ENCODE measurements at places on chromosomes 5 and 9.

GRCh38 chr9:470552-471194, 256.0 kb downstream of the DOCK8 start:
- DNase-seq, result no peak

DNA sequence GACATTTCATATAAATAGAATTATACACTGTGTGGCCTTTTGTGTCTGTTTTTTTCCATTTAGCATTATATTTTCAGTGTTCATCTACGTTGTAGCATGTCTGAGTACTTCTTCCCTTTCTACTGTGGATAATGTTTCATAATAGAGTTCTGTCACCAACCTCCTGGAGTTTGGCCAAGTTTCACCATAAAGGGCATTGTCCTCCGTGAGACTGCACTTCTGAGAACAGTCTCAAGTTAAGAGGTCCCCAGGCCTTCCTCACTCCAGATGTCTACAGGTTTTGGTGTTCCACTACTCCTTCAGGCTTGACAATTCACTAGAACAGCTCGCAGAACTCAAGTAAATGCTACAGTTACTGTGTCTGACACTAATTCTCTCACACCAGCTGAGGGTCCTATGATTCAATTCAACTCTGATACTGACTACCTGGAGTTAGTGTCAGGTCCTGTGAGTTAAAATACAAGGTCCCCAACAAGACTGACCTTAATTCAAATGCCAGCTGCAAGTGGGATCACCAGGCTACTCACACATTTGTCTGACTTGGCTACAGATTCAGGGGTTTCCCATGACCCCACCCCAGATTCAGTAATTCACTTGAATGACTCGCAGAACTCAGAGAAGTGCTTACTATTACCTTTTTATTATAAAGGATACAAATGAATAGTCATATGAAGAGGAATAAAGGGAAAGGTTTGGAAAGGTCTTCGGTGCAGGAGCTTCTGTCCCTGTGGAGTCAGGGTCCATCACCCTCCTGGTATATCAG, 31.1 kb downstream of the SLC35A4 start:
- DNase-seq, result no peak

DNA sequence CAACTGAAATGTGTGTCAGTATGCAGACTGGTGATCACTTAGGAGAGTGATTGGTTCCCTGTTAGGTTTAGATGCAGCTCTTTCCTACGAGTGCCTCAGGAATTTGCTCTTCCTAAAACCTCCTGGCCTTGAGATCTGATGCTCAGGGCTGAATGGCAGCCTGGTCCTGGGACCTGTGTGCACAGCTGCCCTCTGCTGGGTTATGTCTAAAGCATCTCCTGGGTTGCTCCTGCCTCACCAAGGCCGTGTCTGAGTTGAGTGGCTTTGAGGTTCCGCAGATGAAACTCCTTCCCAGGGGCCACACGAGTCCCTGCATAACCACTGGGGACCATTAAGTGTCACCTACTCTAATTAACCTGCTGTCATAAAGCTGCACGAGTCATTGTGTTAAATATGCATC, 59.5 kb downstream of the MVB12B start:
- DNase-seq, result no peak

DNA sequence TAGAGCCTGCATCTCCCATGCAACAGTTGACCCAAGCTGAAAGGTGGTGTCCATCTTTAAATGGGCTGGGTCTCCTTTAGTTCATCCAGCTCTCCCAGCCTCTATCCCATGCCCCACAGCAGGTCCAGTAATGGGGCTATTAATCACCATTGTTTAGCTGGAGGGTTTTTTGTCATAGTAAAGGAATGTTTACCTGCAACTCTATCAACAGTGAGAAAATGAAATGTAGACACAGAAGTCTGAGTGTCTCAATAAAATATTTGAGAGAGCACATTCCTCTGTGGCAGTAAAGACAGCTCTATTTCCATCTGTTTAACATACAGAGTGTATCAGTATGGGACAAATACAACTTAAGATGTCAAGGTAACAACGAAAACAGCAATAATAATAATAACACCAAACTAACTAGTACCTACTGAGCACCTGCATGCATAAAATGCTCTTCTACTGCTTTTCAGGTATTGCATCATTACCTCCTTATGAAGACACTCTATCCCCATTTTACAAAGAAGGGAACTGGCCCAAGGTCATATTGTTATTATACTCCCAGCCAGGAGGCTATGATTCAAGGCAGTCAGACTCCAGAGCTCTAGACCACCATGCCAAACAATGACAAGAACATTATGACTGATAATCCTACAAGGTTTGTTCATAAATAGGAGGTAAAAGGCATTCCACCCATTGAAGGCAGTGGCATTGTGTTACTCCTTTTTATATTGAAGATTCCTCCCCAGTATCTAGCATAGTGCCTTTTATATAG, 21.0 kb upstream of the C5orf58 start:
- DNase-seq, result no peak

DNA sequence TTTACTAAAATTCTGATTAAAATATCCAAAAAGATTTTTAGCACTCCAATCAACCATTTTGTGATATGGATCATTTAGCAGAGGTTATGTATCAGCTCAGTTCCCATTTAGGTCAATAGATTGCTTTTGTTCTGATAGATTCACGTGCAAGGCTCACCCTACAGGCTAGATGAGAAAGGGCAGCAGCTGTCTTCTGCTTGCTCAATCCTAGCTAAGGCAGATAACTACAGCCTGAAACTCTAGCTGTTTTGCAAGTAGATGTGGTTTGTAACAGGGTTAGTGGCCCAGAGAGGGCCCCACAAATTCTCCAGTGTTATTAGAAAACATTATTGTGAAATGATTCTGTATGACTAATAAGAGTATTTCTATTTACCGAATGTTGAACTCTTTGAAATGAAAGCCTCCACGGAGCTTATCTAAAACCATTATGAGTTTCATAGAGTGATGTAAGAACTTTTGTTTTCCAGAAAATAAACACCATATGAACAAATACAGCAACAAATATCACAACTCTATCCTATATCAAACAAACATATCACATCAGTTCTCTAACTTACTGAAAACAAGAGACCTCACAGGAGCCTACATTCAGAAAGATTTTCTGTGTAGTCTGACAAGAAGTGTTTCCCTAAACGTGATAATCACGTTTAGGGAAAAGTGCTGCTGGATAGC, 841.9 kb upstream of the ACO1 start:
- DNase-seq, result no peak

GRCh38 chr5:93145767-93146166, 435.3 kb downstream of the NR2F1-AS1 start:
- DNase-seq, result no peak

DNA sequence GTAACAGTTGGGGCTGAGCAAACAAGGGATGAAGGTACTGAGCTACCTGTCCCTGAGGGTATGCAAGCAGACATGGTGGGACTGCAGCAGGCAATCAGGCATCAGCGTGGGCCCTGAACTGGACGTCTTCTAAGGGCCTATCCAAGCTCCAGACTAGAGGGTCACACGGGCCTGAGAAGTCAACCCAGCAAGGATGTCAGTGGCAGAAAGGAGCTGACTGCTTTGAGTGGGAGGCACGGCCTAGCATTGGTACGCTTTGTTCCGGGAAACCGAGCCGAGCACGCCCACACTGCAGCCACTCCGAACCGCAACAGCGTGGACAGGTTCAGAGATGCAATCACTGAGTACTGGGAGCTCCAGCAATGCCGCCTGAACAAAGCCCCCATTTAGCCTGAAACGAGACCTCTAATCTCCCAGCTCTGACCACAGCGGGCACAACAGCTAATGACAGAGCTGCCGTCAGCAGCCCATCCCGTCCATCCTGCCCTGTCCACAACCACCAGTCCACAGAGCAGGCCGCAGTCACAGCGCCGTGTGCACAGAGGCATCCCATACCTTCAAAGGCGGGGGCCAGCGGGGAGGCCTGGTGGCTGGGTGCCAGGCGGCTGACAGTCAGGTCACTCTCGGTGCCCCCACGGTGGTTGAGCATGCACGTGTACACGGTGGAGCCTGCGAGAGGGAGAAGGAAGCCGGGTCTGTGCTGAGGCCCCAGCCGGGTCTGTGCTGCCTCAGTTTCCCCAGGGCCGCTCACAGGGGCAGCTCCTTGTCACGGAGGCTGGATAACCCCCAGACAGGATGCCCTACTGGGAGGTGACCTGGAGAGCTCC, 44.2 kb downstream of the SARDH start:
- no peak for DNase-seq

DNA sequence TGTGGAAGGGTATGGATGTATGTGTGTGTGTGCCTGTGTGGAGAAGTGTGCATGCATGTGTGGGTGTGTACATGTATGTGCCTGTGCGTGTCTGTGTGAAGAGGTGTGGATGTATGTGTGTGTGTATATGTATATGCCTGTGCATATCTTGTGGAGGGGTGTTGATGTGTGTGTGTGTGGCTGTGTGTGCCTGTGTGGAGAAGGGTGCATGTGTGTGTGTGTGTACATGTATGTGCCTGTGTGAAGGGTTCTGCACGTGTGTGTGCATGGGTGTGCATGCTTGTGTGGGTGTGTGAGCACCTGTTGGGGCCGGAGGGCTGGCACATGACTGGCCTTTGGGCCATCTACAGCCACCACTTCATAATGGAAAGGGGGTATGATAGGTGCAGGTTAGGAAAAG, 291.4 kb downstream of the IRX2 start:
- DNase-seq, result no peak

GRCh38 chr5:126277762-126278161, 145.4 kb upstream of the GRAMD2B start:
- no peak for DNase-seq

- DNase-seq, result no peak
Measured at GRCh38 chr5:32522429-32523143, 62.8 kb upstream of the SUB1 start.

- no peak for DNase-seq
Measured at GRCh38 chr5:21145376-21145775, 1157.4 kb upstream of the CDH18 start.

GRCh38 chr9:101246691-101247090, 138.1 kb downstream of the BAAT start:
- DNase-seq, result no peak

DNA sequence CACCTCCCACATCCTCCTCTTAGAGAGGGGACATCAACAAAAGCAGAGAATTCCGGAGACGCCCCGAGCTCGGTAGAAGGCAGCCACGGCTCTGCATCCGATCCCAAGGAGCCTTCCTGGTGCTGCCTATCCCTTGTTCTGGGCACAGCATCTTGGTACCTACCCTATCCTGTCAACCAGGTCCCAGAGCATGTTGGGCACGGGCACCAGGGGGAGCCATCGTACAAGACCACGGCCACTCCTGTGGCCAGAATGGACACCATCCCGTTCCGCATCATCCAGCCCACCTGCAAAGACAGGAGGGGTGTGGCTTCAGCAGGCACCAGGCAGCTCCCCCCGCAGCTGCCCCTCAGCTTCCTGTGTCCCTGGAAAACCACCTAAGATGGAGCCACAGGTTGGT, 62.7 kb upstream of the ZNF354A start:
- no peak for DNase-seq

DNA sequence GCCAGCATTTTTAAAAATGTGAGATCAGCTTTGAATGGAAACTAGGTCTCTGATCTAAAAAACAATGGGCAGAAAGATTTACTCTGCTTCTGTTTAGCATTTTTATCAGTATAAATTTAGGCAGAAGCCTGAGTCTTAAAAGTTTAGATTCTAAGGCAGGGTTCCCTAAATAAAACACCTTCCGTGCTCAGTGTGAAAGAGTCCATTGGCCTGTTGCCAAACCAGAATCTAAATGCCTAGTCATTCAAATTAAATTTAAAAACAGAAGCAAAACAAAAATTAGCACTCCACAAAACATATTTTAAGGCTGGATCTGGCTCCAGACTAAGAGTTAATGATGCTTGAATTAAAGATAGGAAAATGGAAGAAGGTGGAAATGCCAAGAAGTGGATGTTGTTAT, 4.5 kb downstream of the TYRP1 start:
- no peak for DNase-seq

DNA sequence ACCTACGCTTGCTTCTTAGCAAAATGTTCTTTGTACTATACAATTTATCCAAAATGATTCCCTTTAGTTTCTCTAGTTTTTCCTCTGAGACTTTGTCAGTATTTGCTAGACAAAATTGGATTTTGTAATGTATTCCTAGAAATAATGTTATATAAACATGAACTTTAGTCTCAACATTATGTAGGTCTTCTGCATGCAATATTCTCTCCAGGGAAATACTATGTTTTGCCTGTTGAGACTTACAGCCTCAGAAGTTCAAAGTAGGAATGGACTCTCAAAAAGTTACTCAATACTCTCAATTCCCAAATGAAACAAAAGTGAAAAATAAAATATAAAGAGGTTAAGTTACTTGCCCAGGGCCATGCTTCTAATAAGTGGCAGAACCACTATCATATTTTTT, 24.8 kb upstream of the SMC2 start:
- DNase-seq, result no peak

GRCh38 chr5:83839256-83839655, 118.6 kb upstream of the HAPLN1 start:
- DNase-seq, result no peak

DNA sequence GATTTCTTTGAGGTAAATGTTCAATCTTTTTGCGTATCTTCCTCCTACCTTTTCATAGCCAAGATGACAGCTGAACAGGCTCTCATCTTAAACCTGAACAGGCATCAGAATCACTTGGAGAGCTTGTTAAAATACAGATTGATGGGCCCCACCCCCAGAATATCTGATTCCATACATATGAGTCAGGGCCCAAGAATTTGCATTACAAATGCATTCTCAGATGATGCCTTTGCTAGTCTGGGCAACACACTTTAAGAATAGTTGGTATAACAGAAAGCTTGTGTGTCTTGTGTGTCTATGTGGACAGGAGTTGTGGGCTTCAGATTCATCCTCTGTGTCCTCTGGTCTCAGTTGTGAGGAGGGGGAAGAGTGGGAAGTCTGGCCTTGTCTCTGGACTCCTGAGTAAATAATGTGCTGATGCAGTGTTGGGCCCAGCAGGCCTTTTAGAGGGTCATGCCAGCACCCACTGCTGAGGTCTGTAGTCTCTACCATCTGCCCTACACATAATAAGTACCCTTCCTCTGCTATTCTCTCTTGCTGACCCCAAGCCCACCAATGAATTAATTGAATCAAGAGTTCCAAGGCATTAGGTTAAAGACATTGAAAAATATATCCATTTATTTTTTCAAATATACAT, 43.1 kb downstream of the PTCD2 start:
- no peak for DNase-seq

- DNase-seq, result no peak
Measured at GRCh38 chr9:35190203-35190602, 28.4 kb downstream of the UNC13B start.

DNA sequence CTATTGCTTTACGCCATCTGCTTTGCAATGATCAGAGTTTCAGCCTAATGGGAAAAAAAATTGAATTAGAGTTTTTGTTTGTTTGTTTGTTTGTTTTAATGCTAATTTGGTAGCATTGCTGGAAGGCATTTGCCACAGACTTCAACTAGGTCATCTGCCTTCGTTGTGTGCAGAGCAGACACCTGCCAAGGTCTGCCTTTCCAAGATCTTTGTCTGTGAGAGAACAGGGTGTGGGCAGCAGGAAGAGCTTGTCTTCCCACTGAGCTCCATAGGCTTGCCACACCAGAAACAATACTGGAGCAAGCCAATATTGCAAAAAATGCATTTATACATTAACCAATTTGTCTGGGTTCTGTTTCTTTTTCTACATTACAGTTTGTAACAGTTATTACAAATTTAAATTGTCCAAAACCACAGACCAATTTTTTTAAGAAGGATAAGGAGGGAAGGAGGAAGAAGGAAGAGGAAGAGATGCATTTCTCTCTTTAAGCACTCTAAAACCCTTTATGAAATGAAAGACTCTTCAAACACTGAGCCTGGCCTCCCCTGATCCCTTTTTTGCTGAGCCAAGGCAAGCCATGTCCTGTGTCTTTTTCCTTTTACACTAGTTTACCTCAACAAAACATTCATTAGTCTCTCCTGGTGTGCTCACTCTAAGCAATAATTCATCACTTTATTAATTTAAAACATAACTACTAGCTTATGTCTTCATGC, 210.5 kb downstream of the SNX18 start:
- DNase-seq, result no peak

GRCh38 chr5:55763746-55764420, 26.0 kb downstream of the DDX4 start:
- no peak for DNase-seq
